ENCODE measurements at places on chromosomes 5 and 9. TPM values are rescaled to one million over a fixed set of nuclear protein-coding genes. Genes with fewer than 3 reads are reported as not detected.

DNA sequence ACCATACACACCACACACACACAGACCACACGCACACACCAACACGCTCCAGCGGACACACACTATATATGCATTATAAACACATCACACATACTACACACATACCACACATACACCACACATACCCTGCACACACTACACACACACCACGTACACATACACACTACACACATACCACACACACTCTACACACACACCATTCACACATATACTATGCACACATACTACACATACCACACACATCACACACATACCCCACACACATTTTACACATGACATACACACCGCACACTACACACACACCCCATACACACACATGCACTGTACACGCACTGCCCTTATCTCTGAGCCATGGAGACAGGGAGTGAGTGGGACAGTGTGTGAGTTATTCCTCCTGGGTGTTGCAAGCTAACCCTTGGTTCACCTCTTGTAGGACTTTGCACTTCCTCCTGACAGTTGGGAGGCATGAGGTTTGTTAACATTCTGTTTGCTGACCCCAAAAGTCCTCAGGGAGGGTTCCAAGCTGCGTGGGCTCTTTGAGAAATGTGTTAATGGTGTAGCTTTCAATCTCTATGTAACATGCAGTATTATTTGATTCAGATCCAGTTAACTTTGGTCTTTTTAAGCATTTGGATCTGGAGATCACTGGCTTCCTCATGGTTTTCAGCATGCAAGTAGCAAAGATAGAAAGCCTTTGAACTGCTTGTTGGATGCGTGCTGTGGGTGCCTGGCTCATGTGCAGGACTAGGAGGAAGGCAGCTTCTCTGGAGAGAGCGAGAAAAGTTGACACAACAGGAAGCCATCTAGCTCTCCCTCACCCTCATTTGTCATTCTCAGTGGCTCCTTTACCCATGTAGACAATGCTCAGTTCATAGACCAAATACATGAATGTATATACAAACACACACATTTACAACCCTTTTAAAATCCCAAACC is 13.7 kb downstream of the IL31RA start:
- no peak for DNase-seq

DNA sequence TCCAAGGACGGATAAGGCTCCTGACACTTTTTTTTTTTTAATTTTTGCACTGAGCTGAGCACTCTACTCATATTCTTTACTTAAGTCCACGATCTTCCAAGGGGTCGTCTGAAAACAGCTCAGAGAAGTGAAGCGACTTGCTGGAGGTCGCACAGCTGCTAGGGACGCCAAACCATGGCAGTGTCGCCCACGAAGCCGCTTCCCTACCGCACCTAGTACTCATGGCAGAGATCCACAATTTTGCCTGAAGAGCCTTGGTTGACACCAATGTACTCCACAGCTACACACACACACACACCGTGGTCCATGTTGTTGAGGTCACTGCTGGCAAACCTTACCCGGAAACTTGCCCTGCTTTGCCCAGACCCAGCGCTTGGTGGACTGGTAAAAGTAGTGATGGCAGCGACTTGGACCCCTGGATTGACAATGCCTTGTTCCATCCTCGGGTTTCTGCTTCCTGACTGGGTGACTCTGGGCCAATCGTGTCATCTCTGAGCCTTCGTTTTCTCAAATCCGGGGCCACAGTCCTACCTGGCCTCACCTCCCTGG is 521 bp upstream of the SLIT3 start:
- no peak for DNase-seq

Gene CDX1
- not detected for total RNA-seq

Gene ANGPTL2
- not detected for total RNA-seq

Gene JMY
- total RNA-seq, result 56.2 TPM

Gene ECSCR
- total RNA-seq, result 1.2 TPM

Data from activated T-cell treated with anti-CD3 and anti-CD28 coated beads, Interleukin-2, amount 50 U/mL, for 72 hours (primary cell).